ENCODE measurements at places on chromosomes 2 and 18.

GRCh38 chr2:217947383-217948350 lies 55.1 kb downstream of the TNS1 start:
- no peak for DNase-seq

DNA sequence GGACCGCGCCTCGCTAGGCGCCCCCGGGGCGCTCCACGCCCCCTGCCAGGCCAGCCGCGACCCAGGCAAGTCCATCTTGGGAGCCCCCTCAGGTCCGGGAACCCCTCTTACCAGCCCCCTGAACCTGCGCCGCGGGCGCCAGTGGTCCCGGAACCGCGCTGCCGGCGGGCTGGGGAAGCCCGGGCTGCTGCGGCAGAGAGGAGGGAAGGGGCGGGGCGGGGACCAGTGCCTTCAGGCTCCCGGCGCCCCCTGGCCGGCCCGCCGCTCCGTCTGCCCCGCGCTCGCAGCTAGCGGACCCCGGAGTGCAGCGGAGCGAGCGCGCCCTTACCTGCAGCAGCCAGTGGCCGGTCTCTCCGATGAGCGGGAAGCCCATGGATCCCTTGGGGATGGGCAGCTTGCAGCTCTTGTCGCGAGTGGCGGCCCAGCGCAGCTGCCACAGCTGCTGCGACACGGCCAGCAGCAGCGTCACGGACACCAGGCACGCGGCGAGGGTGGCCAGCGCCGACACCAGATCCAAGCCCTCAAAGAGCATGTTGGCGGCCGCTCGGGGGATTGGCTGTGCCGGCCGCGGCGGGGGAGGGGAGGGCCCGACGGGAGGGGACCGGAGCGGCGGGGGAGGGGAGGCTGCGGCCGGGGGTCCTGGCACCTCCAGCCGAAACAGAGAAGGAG lies at the start of gene CYP26B1:
TSS of gene CYP26B1 (minus strand) at position 560 of the 669 bp plus-strand sequence. CDS start at position 532, 28 bp downstream.
- no peak for DNase-seq

- no peak for DNase-seq
Observed at GRCh38 chr2:217612920-217613319, 389.9 kb downstream of the TNS1 start.

- no peak for DNase-seq
Observed at GRCh38 chr2:127622561-127623387, 23.2 kb upstream of the GPR17 start.

DNA sequence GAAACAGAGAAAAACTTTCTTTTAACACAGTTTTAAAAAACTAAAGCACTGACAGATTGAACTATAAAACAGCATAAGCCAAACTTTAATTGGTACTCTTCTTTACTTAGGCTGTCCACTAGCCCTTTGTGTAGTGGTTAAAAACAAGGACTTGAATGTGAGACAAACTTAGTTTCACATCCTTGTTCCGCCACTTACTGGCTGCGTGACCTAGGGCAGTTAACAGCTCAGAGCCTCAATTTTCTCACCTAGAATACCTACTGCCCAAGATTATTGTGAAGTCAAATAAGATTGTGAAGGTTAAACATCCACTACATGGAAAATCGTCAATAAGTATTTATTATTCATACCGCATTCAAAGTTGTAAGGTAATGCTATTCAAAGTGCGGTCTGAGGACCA lies 2.0 kb downstream of the WDR35 start:
- no peak for DNase-seq

GRCh38 chr2:86335865-86336674 lies 1.4 kb downstream of the REEP1 start:
- no peak for DNase-seq

GRCh38 chr2:232458661-232459418 lies 2.9 kb downstream of the ALPI start:
- DNase-seq = no peak

GRCh38 chr2:157843935-157844334 lies 32.2 kb downstream of the ACVR1 start:
- no peak for DNase-seq

GRCh38 chr2:196170213-196170605 lies 1.2 kb downstream of the STK17B start:
- DNase-seq = no peak

- DNase-seq = no peak
Observed at GRCh38 chr18:80194874-80195570, 52.3 kb downstream of the PARD6G start.

DNA sequence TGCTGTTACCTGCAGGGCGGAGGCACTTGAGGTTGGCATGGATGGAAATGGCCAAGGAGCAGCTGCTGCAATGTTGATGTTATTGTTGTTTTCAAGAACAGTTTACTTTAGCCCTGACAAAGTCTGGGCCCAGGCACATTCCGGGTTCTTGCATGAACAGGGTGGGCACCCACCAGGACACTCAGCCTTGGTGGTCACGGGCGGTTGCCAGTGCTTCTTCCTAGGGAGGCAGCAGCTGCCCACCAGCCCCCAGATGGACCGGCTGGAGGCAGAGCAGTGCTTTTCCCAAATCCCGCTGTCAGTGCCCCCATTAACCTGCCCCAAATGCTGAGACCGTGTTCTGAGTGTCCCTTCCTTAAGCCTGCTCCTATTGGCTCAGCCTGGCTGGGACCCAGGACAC lies 38.5 kb upstream of the B3GNT7 start:
- DNase-seq = no peak

DNA sequence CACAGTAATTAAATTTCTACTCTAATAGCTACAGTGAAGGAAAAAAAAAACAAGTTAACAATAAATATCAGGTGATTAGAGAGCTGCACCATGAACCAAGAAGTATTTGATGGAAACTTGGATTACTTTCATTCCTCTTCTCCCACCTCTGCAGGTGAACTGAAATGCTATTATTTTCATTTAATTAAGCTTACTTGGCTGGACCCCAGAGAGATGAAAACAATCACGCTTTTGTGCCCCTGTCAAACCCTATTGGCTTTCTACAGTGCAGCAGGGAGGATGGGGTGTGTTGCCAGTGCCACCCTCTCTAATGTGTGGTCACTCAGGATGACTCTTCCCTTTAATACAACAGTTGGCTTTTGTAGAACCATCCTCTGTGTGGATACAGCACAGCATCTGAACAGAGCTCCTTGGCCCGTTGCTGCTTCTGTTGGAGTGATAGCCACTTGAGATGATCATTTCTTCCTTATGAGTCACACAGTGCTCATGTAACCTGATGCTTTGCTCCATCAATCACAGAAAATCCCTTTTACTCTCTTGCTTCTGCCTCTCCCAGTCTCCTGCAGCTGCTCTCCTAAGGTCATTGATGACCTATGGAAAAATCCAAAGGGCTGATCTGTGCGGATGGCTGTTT lies 5.5 kb upstream of the ARL4C start:
- DNase-seq = no peak

GRCh38 chr2:114859726-114860510 lies 417.5 kb downstream of the DPP10 start:
- DNase-seq = no peak

DNA sequence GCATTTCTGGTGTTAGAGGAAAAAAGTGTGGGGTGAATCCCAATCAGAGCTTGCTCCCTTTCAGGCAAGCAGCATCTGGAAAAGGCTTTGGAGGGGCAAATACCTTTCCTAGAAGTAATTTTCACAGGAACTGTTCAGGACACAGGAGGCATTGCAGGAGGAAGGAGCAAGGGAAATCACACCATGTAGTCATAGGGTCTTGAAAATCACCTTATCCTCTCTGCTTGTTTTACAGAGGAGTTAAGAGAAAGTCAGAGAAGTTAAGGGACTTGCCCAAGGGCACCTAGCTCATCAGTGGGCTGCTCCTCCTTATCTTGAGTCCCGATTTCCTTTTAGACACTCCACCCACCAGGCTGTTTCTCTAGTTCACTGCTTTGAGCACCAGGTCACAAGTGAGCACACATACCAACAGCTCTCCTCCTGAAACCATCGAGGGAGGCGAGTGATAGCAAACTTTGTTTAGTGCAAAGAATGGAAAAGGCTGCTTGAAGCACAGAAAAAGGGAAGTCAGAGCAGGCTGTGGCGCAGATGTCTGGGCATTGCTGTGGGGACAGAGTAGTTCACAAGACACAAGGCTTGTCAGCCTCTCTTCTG lies 89.2 kb upstream of the CXCR4 start:
- no peak for DNase-seq

DNA sequence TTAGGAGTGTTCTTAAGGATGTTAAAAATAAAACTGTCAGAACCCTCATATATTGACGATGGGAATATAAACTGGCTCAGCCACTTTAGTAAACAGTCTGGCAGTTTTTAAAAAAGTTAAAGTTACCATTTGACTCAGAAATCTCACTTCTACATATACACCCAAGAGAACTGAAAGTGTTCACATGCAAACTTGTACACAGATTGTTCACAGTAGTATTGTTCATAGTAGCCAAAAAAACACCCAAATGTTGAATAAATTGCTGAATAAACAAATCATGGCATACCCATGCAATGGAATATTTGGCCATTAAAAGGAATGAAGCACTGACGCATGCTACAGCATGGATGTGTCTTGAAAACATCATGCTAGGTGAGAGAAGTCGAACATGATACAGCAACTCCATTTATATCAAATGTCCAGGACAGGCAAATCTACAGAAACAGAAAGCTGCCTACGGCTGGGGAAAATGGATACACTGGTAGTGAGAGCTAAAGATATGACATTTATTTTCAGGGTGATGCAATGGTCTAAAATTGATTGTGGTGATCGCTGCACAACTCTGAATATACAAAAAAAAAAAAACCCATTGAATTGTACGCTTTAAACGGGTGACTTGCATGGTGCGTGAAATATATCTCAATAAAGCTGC lies 10.1 kb downstream of the RPL31 start:
- DNase-seq = no peak
